Activated T-cell treated with anti-CD3 and anti-CD28 coated beads for 4 hours (primary cell): ENCODE measurements at places on chromosomes 6 and 20.
A peak's percentile ranks its signal among the peaks of the same experiment; 100 is the strongest.

DNA sequence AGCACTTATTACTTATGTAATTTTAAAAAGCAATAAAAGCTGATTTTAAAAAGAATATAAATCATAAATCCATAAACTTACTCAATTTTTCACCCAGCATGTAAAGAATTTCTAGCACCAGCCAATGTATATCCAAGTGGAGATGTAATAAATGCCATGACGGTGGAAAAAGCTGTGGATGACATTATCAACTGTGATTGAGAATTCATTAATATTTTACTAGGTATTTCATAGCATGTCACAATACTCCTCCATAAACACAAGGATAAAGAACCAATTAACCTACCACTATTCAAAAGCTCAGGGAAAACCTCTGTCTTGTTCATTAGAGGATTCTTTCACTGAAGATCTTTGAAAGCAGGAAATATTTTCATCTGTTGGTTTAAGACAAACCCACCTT is 13.2 kb downstream of the MMS22L start:
- no peak for DNase-seq

DNA sequence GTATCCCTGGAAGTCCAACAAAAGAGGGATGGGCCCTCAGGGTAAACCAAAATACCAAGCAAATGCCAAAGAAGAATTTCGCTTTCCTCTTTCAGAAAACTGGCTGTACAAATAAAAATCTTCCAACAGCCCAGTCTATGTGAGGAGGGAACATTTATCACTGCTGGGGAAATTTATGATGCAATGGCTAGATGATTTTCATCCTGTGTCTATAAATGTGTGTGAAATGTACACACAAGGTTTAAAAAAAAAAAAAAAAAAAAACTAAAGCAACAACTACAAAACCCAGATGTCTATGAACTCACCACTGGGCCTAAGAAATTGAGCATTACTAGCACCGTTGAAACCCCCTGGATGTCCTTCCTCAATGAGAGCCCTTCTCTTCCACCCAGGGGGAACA is 68.7 kb upstream of the SLC4A11 start:
- no peak for DNase-seq

- DNase-seq, result no peak
Measured at GRCh38 chr6:117992856-117993255, 85.8 kb downstream of the SLC35F1 start.

- DNase-seq, result no peak
Measured at GRCh38 chr6:42503894-42504293, 52.2 kb upstream of the TRERF1 start.

GRCh38 chr20:50013976-50014375 is 31.2 kb downstream of the SNAI1 start:
- DNase-seq, result no peak

GRCh38 chr6:106486236-106486635 is 125.7 kb downstream of the CRYBG1 start:
- DNase-seq, result no peak

GRCh38 chr20:10488534-10488933 is 53.4 kb downstream of the SLX4IP start:
- no peak for DNase-seq

DNA sequence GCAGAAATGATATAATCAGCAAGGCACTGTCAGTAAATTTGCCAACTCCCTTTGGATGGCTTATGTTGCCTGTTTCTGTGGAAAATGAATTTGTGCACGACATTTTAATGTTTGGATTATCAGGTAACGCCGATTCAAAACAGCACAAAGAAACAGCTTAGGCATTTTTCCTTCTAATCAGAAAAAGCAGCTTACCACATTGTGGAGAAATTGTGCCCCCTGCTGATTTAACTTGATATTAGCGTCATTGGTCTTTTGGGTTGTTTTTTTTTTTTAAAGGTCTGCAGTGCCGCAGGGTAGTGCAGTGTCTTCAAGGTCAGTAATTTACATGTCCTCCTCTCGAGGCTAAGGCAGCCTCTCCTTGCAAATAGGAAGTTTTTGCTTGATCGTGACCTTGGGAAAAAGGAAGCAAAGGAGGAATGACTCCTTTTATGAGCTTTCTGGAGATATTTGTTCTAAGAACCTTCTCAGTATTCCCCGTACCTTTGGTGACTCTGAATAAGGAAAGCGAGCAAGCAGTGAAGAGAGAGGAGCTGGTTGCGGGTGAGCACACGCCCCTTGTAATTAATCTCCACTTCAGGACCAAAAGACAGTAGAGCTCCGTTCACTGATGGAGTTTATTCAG is 79.1 kb downstream of the ELOVL4 start:
- DNase-seq, result peak; percentile 19

- no peak for DNase-seq
Measured at GRCh38 chr6:5091210-5092069, 6.3 kb downstream of the PPP1R3G start.

DNA sequence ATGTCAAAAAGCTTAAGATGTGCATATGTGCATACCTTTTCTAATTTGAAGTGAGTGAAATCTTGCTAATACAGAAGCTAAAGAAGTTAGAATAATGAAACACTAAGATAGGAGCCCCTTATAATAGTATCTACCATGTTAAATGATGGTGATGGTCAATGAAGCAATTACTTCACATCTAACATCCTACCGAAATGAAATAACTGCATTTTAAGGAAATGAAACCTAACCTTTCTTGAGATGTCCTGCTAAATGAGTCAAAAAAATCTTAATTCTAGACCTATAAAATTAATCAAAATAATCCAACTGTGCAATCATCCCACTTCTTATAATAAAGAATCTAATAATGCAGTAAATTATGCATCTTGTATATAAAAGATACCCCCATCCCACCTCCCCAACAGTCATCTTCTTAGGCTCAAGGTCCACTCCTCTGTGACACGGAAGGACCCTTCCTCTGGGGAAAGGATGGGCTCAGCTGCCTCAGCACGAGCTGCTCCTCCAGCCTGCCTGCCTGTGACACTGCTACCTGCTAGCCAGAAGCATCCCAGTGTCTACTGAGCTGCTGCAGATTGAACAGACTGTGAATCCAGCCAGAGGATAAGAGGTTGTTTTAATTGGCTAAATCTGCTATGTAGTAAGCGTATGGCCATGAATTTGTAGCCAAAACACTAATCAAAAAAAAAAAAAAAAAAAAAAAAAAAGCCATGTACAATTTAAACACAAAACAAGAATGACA is 129.6 kb upstream of the BEND3 start:
- DNase-seq, result no peak

DNA sequence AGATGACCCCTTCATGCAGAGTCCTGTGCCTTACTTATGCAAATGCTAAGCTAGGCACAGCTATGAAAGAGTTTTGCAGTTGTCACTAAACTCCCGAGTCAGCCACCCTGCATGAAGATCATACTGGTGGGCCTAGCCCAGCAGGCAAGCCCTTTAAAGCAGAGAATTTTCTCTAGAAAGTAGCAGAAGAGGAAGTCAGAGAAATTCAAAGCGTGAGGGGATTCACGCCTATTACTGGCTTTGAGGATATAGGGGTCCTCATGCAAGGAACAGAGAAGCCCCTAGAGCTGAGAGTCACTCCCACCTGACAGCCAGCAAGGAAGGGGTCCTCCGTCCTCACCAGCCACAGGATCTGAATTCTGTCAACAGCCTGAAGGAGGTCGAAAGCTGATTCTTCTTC is 54.6 kb downstream of the MYB start:
- no peak for DNase-seq

GRCh38 chr6:22147921-22148776 is 148.7 kb downstream of the PRL start:
- no peak for DNase-seq
